ENCODE measurements at places on chromosomes 1 and 21. TPM values are rescaled to one million over a fixed set of nuclear protein-coding genes. Genes with fewer than 3 reads are reported as not detected.

DNA sequence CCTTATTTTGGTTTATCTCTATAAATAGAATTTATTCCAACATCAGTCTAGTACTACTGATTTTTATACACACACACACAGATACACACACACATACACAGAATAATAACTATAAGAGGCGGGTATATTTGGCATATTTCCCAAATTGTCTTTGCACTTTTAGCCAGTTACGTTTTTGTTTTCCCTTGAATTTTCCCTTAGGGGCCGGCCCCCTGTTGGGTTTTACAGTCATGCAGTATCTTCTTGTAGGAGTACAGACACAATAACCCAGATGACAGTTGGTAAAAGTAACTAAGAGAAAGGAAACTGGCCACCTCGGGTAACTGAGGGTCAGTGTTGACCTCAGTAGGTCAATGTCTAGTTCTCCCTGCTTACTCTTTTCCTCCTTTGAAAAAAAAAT, 50.9 kb downstream of the DISP1 start:
- DNase-seq = no peak

DNA sequence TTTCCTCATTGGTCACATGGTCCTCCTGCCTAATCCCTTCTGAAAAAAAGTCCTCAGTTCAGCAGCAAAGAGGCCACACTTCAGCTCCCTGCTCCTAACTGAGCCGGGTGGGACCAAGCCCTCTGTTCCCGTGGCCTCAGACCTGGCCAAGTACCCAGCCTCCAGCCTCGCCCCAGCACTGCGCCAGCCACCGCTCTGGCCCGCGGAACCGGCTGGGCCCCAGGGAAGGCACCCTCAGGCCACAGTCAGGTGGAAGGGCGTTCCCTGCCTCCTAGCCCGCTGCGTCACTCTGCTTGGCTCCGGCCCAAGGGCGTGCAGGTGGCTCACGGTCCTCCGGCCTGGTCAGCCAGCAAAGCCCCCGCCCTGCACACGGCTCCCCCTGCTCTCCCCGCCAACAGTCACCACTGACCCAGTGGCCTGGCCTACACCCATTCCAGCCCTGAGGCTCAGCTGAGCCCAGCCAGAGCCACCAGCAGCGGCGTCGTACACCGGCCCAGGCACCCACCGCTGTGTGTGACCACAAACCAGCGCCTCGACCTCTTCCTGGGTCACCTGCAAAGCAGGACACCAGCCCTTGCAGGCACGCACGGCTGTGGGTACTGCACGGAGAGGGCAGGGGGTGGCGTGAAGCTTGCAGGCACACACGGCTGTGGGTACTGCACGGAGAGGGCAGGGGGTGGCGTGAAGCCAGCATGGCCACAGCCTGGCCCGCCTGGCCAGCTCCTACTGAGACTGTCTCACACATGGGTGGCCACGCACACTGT, 19.4 kb downstream of the NADK start:
- DNase-seq = peak; percentile 57

GRCh38 chr1:44476891-44477290, 71.8 kb downstream of the RNF220 start:
- no peak for DNase-seq

DNA sequence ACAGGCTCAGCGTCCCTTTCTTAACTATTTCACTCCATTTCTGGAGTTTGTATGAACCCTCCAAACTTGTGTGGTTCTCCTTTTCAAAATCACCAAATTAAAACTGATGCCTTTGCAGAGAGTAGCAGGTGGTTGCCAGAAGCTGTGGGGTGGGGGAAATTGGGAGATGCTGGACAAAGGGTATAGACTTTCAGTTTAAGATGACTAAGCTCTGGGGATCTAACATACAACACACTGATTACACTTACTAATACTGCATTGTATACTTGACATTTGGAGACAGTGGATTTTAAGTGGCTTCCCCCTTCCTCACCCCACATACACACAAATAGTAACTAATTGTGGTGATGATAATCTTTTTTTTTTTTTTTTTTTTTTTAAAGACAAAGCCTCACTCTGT, 11.1 kb upstream of the SCYL3 start:
- DNase-seq = no peak

DNA sequence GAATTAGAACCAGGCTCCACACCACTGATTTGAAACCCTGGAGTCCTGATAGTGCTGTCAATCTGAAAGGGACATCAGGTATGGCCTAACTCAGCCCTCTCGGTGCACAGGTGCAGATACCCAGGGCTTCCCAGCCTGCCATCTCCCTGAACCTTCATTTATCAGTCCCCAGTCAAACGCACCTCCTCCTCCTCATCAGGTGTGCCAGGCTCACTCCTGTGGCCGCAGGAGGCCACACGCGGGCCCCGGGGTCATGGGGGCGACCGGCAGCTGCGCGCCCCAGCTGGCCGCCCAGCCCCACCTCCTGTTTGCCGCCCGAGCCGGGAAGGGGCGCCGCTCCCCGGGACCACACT, 572 bp downstream of the FUCA1 start:
- no peak for DNase-seq

CLCA4 gene
- not detected for total RNA-seq

PIGV gene
- 7.2 TPM for total RNA-seq

COL8A2 gene
- 2.3 TPM for total RNA-seq

GRCh38 chr1:25523542-25523941, 19.9 kb upstream of the LDLRAP1 start:
- DNase-seq = no peak

CYP4X1 gene
- total RNA-seq = 3.4 TPM

GRCh38 chr1:55204997-55205396, 10.2 kb downstream of the USP24 start:
- peak; percentile 44 for DNase-seq

FAM177B gene
- total RNA-seq = not detected

GRCh38 chr1:182196897-182197870, 135.7 kb upstream of the ZNF648 start:
- no peak for DNase-seq

GRCh38 chr1:152745289-152745704, 12.5 kb upstream of the KPRP start:
- DNase-seq = no peak

GRCh38 chr1:235268379-235269125, 59.4 kb downstream of the ARID4B start:
- no peak for DNase-seq

MYCL gene
- total RNA-seq = 0.38 TPM

DNA sequence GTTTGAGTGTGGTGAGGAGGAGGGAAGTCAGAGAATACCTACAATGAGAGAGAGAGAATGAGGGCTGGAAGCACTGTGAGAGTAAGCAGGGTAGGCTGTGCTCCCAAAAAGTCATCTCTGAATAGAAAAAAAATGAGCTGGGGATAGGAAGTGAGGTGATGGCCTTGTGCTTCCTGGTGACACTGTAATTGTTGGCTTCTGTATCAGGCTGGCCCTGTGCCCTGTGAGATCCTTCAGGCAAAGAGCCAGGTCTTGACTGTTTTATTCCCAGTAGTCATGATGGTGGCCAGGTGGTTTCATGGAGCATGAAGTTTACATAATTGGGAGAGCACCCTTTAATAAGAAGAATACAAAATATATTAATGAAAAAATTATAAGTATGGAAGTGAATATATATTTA, 20.4 kb upstream of the SPATA6 start:
- DNase-seq = peak; percentile 35

- DNase-seq = no peak
Measured at GRCh38 chr1:173409613-173410012, 67.5 kb upstream of the PRDX6 start.

- DNase-seq = no peak
Measured at GRCh38 chr1:62539028-62539447, 58.3 kb upstream of the ANGPTL3 start.

CHIA gene
- total RNA-seq = not detected

GRCh38 chr1:119323216-119323982, 45.2 kb upstream of the HAO2 start:
- DNase-seq = no peak

ADAM30 gene
- total RNA-seq = not detected

IVL gene
- not detected for total RNA-seq

DNA sequence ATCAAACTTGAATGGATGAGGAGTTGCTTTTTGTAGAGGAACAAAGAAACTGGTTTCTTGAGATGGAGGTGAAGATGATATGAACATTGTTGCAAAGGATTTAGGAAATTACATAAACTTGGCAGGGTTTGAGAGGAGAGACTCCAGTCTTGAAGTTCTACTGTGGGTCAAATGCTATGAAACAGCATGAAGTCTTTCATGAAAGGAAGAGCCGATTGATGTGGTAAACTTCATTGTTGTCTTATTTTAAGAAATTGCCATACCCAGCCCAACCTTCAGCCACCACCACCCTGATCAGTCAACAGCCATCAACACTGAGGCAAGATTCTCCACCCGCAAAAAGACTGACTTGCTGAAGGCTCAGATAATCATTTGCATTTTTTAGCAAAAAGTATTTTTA, 52.2 kb downstream of the SIPA1L2 start:
- DNase-seq = no peak

BTBD19 gene
- 3.3 TPM for total RNA-seq

- peak; percentile 59 for DNase-seq
Measured at GRCh38 chr1:207049974-207050391, 1.0 kb downstream of the YOD1 start.

DNA sequence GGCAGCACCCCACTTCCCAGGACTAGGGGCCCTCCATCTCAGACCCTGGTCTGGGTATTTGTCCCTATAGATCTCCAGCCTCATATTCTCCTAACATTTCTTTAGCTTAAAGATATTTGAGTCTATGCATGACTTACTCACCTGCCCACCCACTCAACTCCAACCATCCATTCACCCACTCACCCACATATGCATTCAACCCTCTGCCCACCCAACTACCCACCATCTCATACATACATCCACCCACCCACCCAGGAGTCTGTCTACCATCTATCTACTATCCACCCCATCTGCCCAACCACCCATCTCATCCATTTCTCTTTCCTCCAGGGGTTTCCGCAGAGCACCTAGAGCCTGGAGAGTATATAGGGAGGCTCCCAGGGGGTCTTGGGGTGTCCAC, 42.7 kb downstream of the FAAH start:
- DNase-seq = no peak

GRCh38 chr1:59766227-59766855, 48.4 kb upstream of the HOOK1 start:
- no peak for DNase-seq

DNA sequence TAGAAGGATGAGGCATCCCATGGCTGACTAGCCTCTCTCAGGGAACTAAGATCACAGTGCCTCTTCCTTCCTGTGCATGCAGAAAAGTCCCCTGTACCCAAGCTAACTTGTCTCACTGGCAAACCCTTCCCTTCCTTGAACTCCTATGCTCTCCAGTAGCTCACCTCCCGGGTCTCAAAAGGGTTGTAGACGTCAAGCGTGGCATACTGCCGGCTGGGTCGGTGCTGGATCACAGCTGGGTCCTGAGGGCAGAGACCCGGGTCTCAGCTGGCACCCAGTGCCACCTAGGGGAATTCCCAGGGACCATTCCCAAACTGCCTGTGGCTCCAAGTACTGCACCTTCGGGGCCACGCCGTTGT, 688 bp downstream of the SCAMP3 start:
- no peak for DNase-seq

DNA sequence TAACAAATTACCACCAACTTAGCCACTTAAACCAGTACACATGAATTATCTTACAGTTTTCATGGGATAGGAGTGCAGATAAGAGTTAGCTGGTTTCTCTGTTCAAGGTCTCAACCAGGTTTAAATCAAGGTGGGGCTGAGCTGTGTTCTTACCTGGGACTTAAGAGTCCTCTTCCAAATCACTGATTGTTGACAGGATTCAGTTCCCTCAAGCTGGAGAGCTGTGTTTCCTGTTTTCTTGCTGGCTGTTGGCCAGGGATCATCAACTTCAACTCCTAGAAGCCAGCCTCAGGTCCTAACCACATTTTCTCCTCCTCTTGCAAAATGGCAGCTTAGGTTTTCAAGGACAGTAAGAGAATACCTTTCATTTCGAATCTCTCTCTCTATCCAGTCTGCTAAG, 123.8 kb upstream of the CHRM3 start:
- DNase-seq = no peak

DISP1 gene
- total RNA-seq = 0.64 TPM
